ENCODE measurements at places on chromosomes 5 and 9.

DNA sequence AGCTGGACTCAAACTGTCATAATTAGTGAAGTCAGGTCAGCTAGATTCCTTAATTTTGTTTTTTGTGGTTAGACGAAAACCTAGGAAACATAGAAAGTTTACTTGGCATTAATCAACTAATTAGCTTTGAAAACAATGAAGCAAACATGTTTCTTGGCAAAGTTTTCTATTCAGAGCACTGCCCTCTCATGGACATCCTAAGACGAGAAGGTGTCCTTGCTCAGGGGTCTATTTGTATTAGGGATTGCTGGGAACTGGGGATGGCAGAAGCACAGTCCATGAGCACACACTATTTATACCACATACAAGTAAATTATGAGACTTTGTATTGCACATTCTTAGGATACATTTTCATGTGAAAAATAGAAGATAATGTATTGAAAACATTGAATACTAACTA is 49.7 kb downstream of the POC5 start:
- DNase-seq, result no peak

- DNase-seq, result no peak
Observed at GRCh38 chr5:99936911-99937310, 598.3 kb upstream of the FAM174A start.

GRCh38 chr5:100697970-100698369 is 162.8 kb downstream of the FAM174A start:
- DNase-seq, result no peak

GRCh38 chr9:80485420-80486250 is 913.9 kb downstream of the TLE4 start:
- DNase-seq, result no peak

DNA sequence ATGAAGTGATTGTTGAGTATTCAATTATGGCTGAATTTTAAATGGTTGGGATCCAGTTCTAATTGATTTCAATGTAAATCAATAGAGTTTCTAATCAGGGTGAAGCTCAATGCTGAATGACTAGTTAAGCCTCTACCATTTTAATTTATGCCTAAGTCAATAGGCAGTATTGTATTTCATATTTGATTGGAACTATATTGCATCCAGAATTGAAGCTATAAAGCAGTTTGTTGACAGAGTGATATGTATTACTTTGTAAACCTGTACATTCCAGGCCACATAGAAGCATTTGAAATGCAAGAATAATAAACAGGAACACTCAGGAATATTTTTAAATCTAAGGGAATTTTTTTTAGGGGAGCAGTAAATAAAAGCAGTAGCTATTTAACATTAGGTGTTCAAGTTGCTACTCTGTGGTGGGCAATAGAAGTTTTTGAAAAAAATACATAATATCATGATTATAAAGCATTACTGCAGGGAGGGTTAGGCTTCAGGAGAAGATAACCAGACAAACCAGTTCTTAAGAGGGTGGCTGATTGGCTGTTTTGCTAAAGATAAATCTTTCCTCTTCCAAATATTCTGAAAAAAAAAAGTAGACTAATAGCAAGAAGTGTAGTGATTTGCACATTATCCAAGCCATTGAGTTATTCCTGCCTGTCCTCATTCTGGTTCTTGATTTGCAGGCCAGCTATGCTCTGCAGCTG is 492.0 kb upstream of the MEF2C start:
- DNase-seq, result no peak

DNA sequence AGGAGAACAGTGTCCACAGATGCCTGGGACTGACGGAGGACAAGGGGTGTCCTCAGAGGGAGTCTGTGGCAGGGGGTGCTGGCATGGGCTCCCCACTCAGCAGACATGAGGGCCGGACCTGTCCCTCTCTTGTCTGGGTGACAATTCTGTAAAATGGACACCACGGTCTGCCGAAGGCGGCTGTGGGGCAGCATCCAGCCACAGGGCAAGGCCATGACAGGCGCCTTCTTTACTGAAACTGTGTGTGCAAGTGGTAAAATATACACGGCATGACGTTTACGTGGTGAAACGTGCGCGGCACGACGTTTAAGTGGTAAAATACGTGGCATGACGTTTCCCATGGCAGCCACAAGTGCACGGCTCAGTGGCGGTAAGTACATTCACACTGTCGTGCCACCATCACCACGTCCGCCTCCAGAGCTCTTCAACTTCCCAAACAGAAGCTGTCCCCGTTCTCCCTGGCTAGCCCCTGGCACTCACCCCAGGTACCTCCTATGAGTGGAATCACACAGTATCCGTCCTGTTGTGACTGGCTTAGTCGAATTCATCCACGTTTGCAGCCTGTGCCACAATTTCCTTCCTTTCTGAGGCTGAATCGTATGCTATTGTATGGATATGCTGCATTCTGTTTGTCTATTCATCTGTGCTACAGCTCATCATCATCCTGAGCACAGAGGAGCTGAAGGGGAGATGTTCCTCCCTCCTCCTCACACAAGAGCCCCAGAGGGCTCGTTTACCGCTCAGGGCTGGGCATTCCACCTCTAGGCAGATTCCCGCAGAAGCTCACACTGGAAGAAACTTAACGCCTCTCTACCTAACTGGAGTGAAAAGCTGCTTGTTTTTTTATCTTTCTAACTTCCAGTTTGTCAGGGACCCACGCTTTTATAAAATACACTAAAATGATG is 52.5 kb downstream of the COL23A1 start:
- no peak for DNase-seq

GRCh38 chr5:36640949-36641348 is 34.5 kb downstream of the SLC1A3 start:
- no peak for DNase-seq

GRCh38 chr5:152046361-152046760 is 121.7 kb upstream of the GLRA1 start:
- DNase-seq, result no peak

DNA sequence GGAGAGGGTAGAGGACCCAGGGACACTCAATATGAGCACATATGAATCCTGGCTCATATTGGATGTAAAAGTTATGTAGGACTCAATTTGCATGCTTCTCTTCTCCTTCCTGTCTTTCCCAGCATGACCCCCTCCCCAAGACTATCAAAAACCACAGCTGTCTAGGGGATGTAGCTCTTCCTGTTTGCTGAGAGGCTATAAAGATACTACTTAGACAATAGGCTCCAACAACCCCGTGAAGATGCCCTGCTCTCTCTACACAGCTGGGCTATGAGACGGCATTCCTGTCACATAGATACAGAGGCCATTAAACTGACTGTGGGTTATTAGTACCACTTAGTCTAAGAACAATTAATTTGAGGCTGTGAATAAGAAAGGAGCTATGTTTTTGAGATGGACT is 56.5 kb upstream of the PCSK1 start:
- no peak for DNase-seq

DNA sequence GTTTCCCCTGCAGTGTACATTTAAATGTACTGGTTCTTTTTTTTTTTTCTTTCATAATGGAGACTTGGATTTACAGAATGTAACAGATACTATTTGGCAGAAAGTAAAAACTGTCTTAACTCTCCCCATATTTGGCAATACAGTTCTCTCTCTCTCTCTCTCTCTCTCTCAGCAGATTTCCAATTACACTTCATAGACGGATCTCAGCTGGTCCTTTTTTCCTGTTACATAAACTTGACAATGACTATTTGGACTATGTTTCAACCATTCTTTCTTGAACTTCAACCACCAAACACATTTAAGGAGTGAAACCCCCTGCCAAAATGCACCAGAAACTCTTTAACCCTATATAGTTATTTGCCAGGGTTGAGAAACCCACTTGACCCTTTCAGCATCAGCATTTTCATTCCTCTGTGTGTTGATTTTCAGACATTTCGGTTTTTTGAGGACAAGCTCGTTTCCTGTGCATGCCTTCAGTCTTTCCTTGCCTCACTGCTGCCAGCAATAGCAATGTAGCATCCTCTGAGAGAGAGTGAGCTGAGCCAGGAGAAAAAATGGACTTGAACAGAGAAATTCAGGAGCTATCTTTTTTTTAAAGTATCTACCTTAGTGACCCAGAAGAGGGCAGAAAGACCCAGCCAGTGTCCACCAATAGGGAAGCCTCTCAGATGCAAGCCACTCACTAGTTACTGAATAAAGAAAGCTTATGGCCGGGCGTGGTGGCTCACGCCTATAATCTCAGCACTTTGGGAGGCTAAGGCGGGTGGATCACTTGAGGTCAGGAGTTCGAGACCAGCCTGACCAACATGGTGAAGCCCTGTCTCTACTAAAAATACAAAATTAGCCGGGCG is 26.0 kb upstream of the GNA14 start:
- DNase-seq, result no peak

DNA sequence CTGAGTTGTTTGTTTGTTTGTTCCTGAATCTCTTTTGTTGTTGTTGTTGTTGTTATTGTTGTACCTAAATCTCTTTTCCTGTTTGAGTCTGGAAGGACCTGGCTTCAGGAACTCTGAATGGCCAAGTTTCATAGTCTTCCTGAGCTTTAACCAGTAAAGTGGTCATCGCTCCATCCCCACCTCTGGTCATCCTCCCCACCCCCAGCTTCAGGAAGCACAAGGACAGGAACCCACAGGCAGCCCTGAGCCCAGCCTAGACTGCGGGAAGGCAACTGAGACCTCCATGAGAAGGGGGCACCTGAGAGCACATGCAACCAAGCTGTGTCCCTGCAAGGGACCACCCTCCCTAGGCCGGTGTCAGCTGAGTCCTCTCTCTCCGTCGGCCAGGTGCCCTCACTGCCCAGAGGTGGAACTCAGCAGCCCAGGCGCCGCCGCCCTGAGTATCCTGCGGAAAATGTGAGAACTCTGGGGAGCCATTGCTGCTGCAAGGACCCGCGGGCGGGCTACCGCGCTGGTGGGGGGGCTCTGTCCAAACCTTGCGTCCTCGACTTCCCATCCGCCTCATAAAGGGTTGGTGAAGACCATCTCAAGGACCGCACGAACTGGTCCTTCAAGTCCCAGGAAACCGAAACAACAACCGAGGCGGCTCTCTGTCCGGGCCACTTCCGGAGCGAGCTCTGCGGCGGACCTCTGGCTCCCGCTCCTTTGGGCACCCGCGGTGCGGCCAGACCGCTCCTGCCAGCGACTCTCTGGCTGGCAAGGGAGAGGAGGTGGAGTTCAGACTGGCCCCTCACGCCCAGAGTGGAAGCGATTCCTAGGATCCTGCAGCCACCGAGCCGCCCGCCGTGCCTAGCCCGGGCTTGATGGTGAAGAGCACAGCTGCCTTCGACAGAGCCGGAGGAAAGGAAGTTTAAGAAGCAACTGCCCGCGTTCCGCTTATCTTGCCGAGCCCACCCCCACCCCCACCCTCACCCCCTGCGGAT is 4.2 kb downstream of the BARX1 start:
- no peak for DNase-seq
